A549 treated with GW870086 at 1 μM for 4 hours (cell line): ENCODE measurements at places on chromosomes 12 and 14. TPM values are rescaled to one million over a fixed set of nuclear protein-coding genes. Genes with fewer than 3 reads are reported as not detected.

The SP1 gene
- total RNA-seq = 17.8 to 24.0 TPM (median 21.8 TPM) in 5 replicates

The IGFBP6 gene
- 155 to 267 TPM (median 231 TPM) in 5 replicates for total RNA-seq

The PRR4 gene
- total RNA-seq = 0.51 to 4.2 TPM (median 2.0 TPM) in 5 replicates

The SPTB gene
- 1.5 to 2.5 TPM (median 2.0 TPM) in 5 replicates for total RNA-seq

The ACRBP gene
- 0.19 to 0.24 TPM (median 0.19 TPM) in 3 of 5 replicates, not detected in the others for total RNA-seq

The STAC3 gene
- total RNA-seq = 0.15 to 0.49 TPM (median 0.26 TPM) in 5 replicates

The WSCD2 gene
- total RNA-seq = not detected in 5 replicates

The KCNH3 gene
- 1.2 to 3.2 TPM (median 2.8 TPM) in 5 replicates for total RNA-seq

The HOXC13 gene
- 14.2 to 23.5 TPM (median 16.9 TPM) in 5 replicates for total RNA-seq

The PROX2 gene
- not detected in 5 replicates for total RNA-seq

The ALG10B gene
- total RNA-seq = 3.2 to 5.8 TPM (median 5.4 TPM) in 5 replicates

The GLI1 gene
- total RNA-seq = 4.9 to 8.1 TPM (median 6.6 TPM) in 5 replicates
